ENCODE measurements at places on chromosomes 4 and X.

DNA sequence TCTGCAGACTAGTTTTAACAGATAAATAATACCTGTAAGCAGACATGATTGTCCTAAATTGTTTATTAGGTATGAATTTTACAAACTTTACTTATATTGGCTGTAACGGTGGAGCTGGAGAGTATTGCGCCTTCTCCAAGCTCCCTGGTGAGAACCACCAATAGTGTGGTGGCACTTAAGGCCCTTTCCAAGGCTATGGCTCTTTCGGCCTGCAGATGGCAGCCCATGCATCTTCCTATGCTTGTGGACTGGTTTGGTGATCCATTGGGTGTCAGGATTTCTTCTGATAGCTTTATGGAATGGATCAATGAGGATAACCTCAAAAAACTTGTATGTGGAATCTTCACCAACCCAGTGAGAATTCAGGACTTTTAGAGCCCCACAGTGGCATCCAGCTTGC, 7.8 kb downstream of the LARP1B start:
- peak; percentile 74 for DNase-seq

- no peak for DNase-seq
These were observed 187.3 kb upstream of the PACRGL start for GRCh38 chr4:20512985-20513384.

- no peak for DNase-seq
These were observed 14.1 kb downstream of the NOP14 start for GRCh38 chr4:2948895-2949781.

DNA sequence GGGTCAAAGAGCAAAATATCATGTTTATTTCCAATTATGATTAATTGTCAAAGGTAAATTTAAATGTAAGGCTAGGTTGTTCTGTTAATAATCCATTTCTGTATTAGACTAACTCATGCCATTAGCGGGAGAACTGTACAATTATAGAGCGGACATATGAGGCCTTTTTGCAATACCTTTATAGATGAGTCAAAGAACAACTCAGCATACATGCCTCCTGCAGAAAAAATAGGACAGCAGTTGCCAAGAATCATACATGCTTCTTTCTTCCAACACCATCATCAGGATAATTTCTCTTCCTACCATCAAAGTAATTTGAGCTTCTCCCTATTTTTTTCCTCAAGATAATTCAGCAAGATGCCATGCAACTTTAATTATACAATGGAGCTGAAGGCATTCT, 917.8 kb downstream of the ADGRL3 start:
- no peak for DNase-seq

GRCh38 chrX:13092455-13092941, 48.1 kb upstream of the FAM9C start:
- no peak for DNase-seq
